NCI-H1694 treated with DMSO at 0.1 percent for 48 hours (cell line): ENCODE measurements at places on chromosomes 12 and 14.

DNA sequence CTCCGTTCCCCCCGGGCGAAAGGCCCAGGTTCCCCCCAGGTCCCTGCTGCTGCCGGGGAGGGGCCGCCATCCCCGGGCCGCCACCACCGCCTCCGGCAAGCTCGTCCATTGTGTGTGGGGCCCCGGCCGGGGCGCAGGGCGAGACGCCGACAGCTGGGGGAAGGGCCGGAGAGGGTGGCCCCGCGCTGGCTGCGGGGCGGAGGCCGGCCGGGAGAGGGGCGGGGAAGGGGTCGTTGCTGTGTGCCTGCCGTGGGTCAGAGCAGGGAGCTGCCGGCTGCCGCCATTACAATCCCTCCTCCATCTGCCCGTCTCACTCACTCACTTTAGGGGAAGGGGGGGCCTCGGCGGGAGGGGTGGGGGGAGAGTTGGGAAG, at the start of gene STRN3:
STRN3 (minus strand) TSS at position 303 of the 373 bp plus-strand sequence; CDS start at position 109, 194 bp downstream.
- DNase-seq: no peak

DNA sequence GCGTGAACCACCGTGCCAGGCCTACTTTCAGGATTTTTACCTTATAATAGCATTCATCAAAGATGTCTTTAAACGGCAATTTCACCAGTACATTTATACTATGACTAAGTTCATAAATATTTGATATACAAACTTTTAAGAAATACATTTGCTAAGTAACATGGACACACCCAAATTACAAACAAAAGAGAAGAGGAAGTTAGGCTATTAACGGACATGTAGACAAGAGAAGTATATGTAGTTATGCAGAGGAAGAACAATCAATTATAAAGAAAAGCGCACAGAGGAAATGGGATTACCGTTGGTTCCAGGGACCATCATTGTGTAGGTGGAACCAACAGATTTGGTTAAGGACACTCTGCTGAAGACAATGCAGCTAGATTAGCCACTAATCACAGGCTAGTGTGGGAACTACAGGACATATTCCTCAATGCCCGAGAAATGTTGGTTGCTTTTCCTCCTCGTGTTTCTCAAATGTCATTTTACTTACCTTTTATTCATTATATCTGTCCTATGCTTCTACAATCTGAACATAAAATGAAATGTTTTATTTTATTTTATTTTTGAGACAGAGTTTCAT, 24.0 kb upstream of the PKP2 start:
- DNase-seq: no peak

DNA sequence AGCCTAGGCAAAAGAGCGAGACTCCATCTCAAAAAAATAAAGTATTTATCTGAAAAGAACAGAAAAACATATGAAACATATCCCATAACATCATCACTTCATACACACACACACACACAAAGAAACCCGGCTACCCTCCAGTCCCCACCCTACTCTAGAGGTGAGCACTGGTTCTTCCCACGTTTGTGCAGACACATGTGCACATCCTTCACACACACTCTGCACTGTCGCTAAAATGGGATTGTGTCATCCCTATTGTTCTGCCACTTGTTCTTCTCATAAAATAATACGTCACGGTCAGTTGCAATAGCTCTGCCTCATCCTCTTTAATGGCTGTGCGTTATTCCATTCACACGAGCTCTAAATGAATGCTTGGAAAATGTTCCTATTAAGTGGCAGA, 85.9 kb upstream of the ANO2 start:
- no peak for DNase-seq

DNA sequence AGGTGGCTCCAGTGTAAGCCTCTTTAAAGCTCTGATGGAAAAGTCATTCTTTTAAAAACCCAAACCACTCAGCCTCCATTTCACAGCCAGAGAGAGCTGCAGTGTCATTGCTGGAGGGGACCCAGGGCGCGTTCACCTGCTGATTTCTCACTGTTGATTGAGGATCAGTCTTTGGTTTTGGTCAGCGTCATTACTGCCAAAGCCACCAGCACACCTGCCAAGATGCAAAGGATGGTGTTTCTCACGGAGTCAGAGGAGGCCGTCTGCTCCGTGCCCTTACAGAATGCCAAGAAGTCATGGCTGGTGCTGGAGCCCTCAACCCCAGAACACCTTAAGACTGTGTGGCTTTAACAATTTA, 32.8 kb upstream of the BATF start:
- DNase-seq: no peak

DNA sequence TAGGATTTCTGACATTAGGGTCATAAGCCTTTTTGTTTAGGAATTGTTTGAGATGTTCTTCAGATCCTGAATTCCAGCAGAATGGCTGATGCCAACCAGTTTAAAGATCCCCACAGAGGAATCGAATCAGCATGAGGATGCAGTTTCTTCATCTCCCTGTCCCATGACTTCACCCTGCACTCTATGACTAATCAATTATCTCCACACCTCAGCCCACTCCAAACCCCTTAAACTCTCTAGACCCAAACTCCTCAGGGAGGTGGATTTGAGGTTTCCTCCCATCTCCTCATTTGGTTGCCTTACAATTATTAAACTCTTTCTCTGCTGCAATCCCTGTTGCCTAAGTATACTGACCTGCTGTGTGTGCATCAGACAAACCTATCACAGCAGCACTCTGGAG, 86.5 kb upstream of the CRY1 start:
- no peak for DNase-seq

DNA sequence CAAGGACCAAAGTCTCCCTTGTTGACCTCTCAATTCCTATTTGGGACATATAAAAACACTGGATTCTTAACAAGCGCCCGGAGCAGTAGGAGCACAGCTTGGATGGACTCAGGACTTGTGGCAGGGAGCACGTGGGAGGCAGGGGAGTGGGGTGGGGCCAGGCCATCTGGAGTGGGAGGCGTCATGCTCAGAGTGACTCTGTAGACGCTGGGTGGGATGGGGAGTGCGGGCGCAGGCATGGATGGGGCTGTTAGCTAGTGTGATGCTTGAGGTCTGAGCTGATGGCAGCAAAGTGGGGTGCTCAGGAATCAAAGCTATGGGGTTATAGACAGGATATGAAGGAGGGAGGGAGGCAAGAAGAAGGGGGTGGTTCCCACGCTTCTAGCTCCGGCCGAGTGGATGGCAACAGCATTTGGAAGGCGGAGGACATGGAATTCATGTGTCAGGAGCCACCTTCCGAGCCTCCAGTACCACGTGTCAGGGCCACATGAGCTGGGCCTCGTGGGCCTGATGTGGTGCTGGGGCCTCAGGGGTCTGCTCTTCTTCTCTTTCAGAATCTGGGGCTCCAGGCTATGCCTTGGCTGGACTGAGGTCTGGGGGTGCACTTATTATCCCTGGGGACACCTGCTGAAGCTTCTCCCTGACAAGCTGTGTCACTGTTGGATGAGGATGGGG, 26.2 kb downstream of the MEG3 start:
- DNase-seq: no peak
